ENCODE measurements at places on chromosomes 3 and 15. TPM values are rescaled to one million over a fixed set of nuclear protein-coding genes. Genes with fewer than 3 reads are reported as not detected.
A peak's percentile ranks its signal among the peaks of the same experiment; 100 is the strongest.

- DNase-seq: no peak
Observed at GRCh38 chr3:54274607-54275006, 152.3 kb downstream of the CACNA2D3 start.

The GOLGA8M gene
- 0.22 TPM for total RNA-seq

- DNase-seq: peak; percentile 56
Observed at GRCh38 chr3:190401963-190402362, 14.0 kb downstream of the CLDN16 start.

GRCh38 chr3:48926425-48927392, 8.1 kb downstream of the ARIH2 start:
- DNase-seq: no peak

- DNase-seq: no peak
Observed at GRCh38 chr15:45834622-45835021, 199.8 kb downstream of the SQOR start.

GRCh38 chr15:45616901-45617323, 17.9 kb upstream of the SQOR start:
- DNase-seq: peak; percentile 60

DNA sequence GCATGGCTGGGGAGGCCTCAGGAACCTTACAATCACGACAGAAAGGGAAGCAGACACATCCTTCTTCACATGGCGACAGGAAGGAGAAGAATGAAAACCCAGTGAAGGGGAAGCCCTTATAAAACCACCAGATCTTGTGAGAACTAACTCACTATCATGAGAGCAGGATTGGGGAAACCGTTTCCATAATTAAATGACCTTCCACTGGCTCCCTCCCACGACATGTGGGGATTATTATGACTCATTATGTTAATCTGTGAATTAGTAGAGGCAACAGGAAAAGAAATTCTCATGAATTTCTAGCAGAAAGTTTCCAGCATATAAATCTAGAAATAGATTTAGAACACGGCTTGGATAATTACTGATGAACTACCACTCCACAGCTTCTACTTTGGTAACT, 937.3 kb downstream of the ROBO1 start:
- no peak for DNase-seq

The C3orf49 gene
- not detected for total RNA-seq

DNA sequence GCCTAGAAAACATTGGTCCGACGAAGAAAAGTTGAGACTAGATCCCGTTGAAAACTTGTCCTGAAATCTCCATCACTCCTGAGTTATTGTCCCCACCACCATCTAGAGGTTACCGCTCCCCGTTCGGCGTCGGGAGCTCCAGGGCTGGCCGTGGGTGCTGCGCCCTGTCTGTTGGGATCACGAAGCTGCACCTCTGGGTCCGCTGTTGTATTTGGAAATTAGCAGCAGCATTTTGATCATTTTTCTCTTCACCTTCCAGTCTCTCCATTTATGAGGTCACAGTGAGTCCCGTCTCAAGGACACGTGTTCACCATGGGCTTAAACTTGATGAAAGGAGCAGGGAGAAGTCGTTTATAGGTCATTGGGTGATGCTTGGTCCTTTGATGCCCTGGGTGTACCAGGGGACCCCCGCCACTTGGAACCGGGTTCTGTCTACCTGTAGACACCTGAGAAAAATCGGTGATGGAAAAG, 565 bp downstream of the MANF start:
- peak; percentile 19 for DNase-seq

DNA sequence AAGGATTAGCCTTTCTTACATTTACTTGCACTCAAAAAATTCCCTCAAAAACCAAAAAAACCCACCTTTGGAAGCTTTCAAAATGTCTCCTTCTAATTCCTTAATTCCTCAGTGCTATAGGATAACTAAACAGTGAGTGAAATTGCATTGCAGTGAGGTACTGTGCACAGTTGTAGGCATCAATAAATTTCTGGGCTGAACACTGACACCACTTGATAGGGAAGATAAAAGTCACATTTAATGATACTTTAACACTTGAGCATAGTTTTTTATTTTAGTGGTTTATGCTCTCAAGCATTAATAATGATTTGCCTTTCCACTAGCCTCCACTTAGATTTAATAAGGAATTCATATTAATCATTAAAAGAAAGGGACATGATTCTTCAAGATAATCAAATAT, 52.3 kb downstream of the MAP2K5 start:
- DNase-seq: no peak

- no peak for DNase-seq
Observed at GRCh38 chr3:27165321-27165721, 203.9 kb downstream of the NEK10 start.

DNA sequence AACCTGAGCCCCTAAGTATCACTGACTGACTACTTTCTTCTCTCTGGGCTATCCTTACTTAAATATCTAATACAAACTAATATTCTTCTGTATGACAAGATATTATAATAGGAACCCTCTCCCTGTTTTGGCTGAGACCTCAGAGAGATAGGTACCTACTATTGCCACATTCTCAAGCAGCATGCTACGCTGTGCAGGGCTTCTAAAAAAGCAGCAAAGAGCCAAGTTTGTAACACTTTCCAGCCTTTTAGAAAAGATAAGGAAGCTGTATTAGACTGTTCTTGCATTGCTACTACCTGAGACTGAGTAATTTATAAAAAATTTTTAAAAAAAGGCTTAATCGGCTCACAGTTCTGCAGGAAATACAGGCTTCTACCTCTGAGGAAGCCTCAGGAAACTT, 126.8 kb upstream of the ABI3BP start:
- DNase-seq: no peak

The LRTM1 gene
- not detected for total RNA-seq

DNA sequence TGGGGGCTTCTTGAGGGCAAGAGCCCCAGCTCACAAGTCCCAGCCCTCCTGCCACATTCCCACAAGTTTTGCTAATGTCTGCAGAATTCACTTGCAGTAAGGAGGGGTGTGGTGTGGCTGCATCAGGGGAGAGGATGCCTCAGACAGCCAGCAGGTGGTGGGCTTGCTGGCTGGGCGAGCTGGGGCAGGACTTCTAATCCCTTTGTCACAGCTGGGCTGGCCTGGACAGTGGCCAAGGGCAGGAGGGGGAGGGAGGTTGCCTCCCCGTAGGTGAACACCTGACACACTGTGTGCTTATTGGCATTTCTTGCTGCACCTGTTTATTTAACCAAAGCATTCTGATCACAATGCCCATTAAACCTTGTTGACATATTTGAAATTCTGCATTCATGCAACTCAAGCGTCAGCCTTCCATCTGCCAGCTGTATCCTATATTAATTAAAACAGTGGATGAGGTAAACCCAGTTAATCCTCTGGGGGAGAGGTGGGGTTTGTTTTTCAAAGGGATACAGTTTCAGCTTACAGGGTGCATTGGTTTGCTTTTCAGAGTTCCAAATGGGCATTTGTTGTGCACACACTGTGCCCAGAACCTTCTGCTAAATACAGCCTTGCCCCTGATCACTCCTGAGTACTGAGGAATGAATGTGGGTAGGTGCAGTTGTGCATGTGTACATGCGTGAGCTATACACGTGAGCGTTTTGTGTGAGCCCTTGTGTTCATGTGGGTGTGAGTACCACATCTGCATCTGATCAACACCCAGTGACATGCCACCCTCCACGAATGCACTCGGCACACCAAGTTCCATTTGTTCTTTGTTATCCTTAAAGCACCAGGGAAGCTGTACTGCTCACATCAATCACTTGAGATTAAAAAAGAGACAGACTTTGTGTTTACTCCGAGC, 268.7 kb downstream of the XXYLT1 start:
- DNase-seq: peak; percentile 75

- no peak for DNase-seq
Observed at GRCh38 chr3:126961791-126962461, 21.0 kb upstream of the PLXNA1 start.

DNA sequence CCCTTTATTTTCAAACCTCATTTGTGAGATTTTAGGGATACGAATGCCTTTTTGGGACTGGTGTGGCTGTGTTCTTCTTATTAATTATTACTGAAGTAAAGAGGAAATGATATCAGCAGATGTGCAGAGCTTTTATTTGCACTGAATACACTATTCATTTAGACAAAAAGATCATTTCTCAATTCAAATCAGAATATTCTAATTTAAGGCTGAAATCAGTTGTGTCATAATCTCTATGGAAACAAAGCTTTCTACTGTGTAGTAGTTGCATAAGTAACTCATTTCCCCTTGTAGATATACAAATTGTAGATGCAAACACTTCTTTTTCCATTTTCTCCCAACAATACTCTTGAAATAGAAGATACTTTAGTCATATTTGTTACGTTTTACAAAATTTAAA, 56.0 kb downstream of the PDE8A start:
- no peak for DNase-seq

- no peak for DNase-seq
Observed at GRCh38 chr3:23302271-23302670, 99.1 kb downstream of the UBE2E2 start.

- no peak for DNase-seq
Observed at GRCh38 chr3:36408146-36408545, 27.8 kb downstream of the STAC start.

DNA sequence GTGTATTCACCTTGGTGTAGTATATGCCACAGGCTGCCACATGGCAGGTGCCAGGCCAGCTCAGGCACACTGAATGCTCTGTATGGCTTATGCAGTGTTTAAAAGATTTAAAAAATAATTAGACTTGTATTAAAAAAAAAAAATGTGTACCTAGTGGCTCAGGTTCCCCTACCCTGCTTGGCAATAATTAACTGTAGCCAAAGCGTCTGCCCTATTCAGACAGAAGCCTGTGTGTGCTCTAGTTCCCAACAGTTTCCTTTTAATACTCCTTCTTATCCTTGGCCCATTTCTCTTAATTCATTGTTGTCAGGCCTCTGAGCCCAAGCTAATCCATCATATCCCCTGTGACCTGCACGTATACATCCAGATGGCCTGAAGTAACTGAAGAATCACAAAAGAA, 752.2 kb upstream of the CFAP20DC start:
- DNase-seq: no peak

DNA sequence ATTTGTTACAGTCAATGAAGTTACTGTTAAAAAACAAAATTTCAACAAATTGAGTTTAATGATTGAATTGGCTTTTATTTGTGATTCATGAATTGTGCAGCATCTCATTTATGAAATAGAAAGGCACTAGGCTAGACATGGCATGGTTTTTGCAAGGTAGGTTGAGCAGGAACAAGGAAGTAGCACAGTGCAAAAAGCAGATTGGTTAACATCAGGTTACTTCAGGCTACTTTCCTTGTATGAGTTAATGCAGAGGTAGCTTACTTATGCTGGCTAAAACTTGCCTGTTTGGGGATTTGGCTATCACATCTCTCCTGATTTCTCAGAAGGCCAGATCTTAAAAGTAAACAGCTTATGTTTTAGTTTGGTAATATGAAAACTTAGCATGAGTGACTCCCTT, 23.0 kb upstream of the SV2B start:
- no peak for DNase-seq

The PLA2G4D gene
- total RNA-seq: not detected

- DNase-seq: no peak
Observed at GRCh38 chr3:145678401-145678800, 482.6 kb downstream of the PLOD2 start.

The EFHB gene
- total RNA-seq: 0.20 TPM

All from lung microvascular endothelial cell (primary cell).